H1 (cell line): ENCODE measurements at places on chromosomes 1 and 21. TPM values are rescaled to one million over a fixed set of nuclear protein-coding genes. Genes with fewer than 3 reads are reported as not detected.

Gene EIF3I
- polyA plus RNA-seq = 345 and 346 TPM in 2 replicates

Gene GJB4
- polyA plus RNA-seq = 0.36 and 0.41 TPM in 2 replicates

- DNase-seq = no peak
Measured at GRCh38 chr1:199931666-199932377, 95.7 kb upstream of the NR5A2 start.

Gene SERPINC1
- 0.08 TPM in 1 of 2 replicates, not detected in the other for polyA plus RNA-seq

DNA sequence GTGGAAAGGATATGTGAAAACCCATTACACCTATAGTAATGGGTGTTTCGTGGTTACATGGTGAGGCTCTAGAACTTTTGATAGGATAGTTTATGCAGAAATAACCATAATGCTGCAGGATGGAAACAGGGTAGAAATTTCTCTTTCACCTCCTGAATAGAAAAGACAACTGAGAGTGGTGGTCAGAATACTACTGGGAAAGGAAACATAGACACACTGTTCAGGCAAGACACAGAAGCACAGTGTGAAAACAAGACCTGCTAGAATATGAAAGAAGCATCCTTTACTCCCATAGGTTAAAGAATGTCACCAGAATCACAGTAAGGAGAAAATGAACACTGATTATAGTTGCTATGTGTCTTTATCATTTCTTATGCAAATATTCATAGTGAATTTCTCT lies 496.6 kb downstream of the DPYD start:
- DNase-seq = no peak

- DNase-seq = no peak
Measured at GRCh38 chr1:64872067-64872466, 94.3 kb downstream of the JAK1 start.

GRCh38 chr1:186605762-186606350 lies 74.4 kb downstream of the PTGS2 start:
- DNase-seq = peak; percentile 63

Gene CHIA
- polyA plus RNA-seq = not detected in 2 replicates

- DNase-seq = no peak
Measured at GRCh38 chr1:157252473-157252872, 114.3 kb upstream of the ETV3 start.

GRCh38 chr1:198380275-198380674 lies 160.2 kb downstream of the ATP6V1G3 start:
- DNase-seq = no peak

- no peak for DNase-seq
Measured at GRCh38 chr1:244388961-244389360, 62.7 kb downstream of the ADSS2 start.

- no peak for DNase-seq
Measured at GRCh38 chr21:35635261-35635660, 425.1 kb downstream of the SETD4 start.

DNA sequence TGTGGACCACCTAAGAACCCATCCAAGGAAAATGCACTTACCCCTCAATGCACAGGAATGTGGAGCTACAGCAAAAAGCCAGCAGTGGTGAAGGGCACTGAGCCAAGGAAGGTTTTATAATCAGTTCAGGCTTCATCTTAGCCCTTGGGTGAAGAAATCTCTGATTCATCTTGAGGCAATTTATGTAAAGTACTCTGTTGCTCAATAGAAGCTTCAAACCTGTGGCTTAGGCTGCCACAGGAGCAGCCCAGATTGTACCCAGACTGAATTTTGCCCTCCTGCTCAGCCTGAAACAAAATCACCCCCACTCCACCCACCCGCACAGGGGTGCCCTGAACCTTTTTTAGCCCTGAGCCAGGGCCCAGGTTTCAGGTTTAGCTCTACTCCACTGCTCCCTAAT lies at the start of gene S100A12:
TSS of gene S100A12 (minus strand) at position 111 of the 400 bp plus-strand sequence. CDS start 1,029 bp downstream, outside the sequence.
- no peak for DNase-seq

DNA sequence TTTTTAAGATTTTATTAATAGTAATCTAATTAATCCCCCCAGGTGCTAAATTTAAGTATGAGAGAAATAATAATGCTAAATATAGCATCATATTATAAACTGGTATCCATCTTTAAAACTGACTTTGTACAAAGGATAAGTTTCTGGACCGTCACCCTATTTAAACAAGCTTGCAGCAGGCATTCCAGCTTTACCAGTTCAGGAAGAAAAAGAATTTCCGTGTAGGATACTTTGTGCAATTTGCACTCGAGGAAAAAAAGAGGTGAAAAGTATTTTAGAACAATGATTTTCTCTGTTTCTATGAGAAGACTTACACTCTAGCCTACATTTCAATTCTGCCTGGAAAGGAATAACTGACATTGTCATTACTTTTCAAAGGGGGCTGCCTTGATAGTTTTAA lies 27.6 kb downstream of the HMCN1 start:
- no peak for DNase-seq
